ENCODE measurements at places on chromosomes 2 and 18.

DNA sequence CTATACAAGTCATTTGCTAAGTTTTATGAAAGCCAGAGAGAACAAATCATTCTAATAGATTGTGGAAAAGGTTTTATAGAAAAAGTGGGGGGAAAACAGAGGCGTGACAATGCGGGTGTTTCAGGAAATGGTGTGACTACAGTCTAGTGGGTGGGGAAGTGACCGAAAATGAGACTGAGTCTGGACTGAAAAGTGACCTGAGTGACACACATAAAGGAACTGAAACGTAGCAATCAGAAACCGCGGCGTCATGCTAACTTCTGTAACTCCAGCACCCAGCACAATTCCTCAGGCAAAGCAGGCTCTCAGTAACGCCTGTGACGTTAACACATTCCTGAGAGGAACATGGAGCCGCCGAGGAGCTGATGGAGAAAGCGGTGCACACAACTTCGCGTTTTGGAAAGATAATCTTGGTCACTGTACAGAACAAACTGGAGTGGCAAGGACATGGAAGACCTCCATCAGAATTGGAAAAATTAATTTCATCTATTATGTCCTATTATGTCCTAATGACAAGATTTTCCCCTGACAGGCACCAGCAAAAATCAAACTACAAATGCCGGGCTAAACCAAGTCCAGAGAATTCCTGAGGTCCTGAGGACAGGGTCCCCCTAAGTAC, 1.4 kb upstream of the CD226 start:
- no peak for DNase-seq

GRCh38 chr18:44949967-44950366, 269.3 kb downstream of the SETBP1 start:
- DNase-seq: no peak

DNA sequence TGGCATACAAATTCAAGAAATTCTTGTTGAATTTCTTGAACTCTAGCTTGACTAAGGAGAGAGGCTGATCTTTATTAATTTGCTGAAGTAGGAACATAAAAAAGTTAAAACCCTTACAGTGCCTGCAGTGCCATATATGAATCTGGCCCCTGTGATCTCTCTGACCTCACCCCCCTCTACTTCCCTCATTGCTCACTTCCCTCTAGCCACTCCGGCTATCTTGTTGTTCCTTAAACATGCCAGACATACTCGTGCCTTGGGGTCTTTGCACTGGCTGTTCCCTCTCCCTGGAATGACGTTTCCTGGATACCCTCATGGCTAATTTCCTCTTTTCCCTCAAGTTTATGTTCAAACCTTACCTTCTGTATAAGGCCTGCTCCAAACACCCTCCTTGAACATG, 246.3 kb upstream of the SIX2 start:
- no peak for DNase-seq

- no peak for DNase-seq
These were observed 657 bp downstream of the ARL6IP6 start for GRCh38 chr2:152718909-152719645.

- DNase-seq: no peak
These were observed at the start of gene CREG2 for GRCh38 chr2:101387151-101387834. Gene CREG2, minus strand, starts transcription at chr2:101387503. Its CDS starts 46 bp downstream, at chr2:101387457.

- no peak for DNase-seq
These were observed 37.5 kb upstream of the DSG1 start for GRCh38 chr18:31280502-31280901.

GRCh38 chr2:97967931-97968627, 27.7 kb downstream of the TMEM131 start:
- no peak for DNase-seq

DNA sequence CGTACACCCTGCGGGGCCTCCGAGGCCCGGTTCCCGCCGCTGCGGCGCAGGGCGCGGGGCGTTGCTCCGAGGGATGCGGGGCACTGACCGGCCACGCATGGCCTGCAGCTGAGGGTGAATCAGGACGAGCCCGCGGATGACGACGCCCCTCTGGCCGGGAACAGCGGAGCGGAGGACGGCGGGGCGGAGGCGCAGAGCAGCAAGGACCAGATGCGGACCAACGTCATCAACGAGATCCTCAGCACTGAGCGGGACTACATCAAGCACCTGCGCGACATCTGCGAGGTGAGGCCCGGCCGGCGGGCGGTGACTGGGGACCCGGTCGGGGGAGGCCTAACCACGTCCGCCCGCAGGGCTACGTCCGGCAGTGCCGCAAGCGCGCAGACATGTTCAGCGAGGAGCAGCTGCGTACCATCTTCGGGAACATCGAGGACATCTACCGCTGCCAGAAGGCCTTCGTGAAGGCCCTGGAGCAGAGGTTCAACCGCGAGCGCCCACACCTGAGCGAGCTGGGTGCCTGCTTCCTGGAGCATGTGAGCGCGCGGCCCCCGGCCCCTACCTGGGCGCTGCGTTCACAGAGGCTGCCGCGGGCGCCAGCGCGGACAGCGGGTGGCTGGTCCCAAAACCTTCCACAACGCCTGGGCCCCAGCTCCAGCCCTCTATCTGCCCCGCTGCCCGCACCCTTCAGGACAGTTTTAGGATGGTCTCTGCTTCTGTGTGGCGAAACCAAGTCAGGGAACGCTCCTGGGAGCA, 53.2 kb downstream of the FAM168B start:
- DNase-seq: no peak

DNA sequence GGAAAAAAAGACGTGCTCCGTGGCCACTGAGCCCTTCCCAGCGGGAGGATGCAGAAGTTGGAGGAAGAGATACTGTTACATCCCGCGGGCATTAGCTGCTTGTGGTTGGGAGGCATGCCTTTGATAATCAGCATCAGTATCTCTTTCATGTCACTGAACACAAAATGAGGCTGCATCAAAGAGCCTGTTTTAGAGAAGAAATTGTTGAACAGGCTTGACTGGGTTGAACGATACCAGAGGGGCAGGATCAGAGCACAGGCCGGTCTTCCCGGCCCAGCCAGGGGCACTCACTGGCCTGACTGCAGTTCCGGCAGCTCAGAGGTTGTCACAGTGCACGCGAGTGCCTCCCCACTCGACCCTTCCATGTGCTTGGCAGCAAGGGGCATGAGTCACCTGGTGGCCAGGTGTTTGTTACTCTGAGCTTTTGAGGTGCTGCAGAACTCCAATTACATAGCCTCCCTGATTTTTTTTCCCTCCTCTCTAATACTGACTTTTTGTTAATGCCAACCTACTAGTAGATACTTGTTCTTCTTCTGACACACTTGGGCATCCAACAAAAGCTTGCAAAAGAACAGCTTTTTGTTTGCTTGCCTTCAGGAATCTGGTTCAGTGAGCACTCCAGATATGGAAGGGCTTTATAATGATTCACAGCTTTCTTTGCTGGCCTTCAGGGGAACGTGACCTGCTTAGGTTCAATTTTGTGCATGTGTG, 121.6 kb downstream of the VAPA start:
- no peak for DNase-seq

- DNase-seq: no peak
These were observed 142.3 kb upstream of the NT5C1B start for GRCh38 chr2:18731666-18732065.

- no peak for DNase-seq
These were observed 83.5 kb downstream of the LDLRAD4 start for GRCh38 chr18:13302040-13302439.
